ENCODE measurements at places on chromosomes 11 and 22. TPM values are rescaled to one million over a fixed set of nuclear protein-coding genes. Genes with fewer than 3 reads are reported as not detected.

DNA sequence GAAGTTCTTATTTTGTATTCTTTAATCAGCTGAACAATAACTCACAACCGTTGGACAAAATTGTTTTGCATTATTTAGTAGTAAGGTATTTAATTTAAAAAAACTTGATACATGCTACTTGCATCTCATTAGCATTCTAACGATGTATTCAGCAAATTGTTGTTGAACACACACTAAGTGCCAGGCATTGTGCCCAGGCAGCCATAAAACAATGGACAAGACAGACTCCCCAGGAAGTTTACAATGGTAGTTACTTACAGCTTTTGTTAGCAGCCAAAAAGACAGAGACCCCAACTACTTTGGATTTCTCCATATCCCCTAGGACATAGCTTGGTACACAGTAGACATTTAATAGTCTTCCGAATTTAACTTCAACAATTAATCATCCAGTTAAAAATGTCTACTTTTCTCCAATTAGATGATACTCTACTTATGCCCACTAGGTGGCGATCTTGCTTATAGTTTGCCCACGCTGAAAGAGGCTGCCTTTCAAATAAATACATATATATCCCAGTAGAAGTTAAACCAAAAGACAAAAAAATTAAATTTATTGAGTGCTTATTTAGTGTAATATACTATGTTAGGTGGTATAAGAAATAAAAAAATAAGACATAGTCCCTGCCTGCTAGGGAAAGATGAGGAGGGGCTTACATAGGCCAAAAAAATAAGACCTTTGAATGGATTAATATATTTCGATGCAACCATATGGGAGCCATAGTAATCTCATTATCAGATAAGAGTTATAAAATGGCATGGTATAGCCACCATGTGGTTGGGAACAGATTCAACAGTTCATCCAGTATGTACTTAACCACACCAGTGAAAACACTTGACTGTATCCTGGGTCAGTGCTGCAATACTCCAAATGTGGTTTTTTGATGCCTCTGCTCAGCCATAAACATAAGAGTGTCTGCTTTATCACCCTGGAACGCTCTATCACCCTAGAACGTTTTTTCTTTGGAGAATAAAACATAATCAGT, 2.0 kb upstream of the FJX1 start:
- peak; percentile 70 for DNase-seq

GRCh38 chr11:93519179-93519578, 24.0 kb downstream of the SMCO4 start:
- no peak for DNase-seq

DNA sequence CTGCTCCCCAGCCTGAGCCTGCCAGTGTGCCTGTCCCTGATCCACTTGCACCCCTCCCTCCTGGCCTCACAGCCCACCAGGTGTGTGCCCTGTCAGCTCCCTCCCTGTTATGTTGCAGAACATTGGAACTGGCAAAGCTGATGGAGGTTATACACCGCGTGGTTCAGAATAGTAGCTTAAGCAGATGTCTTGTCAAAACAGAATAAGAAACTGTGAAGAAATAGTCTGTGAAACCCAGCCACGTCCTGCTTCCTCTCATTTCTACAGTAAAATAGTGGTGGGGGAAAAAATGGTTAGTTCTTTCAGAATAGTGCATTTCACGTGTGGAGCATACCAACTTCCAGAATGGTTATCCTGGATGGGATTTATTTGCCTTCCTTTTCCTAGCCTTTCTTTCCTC, 161.2 kb upstream of the NAV2 start:
- no peak for DNase-seq

DNA sequence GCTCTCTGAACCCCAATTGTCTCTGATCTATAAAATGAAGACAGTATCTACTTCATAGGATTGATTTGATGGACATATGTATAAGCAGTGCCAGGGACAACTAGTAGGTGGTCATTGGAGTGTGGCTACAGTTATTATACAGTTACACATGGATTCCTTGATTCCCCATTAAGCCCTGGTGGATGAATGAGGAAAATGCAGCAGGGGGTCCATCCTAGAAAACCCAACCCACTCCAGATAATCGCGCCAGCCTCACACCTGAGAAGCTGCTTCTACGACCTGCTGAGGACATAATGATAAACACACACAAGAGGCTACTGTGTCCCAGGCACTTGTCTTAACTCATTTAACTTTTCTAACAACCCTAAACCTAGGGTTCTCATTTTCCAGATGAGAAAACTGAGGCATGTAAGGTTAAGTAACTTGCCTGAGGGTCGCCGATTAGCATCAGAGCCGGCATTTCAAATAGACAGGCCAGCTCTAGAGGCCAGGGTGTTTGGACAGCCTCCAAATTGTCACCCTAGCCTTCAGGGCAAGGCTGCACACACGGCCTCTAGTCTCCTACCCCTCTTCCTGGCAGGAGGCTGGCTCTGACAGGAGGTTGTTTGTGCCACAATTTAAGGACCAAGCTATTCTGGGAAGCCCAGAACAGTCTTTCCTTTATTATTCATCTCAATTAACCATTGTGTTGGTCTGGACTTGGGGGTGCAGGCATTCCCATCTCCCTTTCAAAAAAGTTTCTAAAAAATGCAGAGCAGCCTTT, 3.8 kb upstream of the C11orf91 start:
- peak; percentile 45 for DNase-seq

DNA sequence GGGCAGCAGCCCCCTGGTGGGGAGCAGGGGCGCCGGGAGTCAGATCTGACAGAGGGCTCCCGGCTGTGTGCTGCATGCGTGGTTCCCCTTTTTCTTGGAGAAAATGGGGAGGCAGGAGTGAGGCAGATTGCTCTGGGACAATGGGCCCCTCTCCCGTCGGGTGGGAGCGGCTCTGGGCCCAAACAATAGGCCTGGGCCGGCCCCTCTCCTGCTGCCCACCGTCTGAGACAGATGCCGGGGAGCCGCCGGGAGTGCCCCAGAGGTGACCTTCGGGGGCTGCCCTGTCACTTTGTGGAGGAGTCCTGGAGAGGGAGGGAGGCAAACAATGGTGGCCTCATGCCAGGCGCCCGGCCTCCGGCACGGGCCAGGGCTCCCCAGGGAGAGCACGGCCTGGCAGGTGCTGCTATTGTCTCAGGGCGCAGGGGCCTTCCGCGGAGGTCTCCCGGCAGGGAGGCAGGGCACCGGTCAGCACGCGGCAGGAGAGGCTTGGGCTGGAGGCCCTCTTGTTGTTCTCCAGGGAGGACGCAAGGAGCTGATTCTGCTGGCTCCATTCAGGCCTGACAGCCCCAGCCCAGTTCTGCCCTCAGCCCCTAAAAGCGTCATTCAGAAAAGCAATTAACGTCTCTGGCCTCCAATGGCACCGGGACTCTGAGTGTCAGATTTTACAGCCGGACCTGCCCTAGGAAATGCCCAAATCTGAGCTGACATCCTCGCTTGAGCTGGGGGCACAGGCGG, 44.8 kb downstream of the SMIM38 start:
- no peak for DNase-seq

DNA sequence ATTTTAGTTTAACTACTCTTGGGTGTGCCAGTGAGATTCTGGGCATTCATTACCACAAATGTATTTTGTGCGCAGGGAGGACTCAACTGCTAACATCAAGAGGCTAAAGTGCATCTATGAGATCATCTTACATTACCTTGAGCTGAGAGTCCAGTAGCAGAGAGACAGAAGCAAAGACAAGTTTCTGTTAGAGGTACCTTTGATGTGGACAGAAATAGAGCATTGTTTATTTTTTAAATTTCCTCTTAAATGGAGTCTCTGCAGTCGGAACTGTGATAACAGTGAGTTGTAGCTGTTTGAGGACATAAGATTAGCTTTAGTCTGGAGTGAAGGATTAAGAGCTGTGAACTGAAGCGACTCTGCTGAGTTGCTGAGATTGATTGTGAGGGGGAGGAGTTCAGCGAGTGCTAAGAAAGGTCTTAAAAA, 297.0 kb downstream of the CADM1 start:
- DNase-seq = no peak

HSPB2 gene
- not detected for total RNA-seq

SUSD2 gene
- total RNA-seq = 0.78 TPM

HDHD5 gene
- 49.5 TPM for total RNA-seq

ANGPTL5 gene
- not detected for total RNA-seq

ASCL2 gene
- 0.62 TPM for total RNA-seq
